Endothelial cell of umbilical vein (primary cell): ENCODE measurements at places on chromosomes 16 and 17. TPM values are rescaled to one million over a fixed set of nuclear protein-coding genes. Genes with fewer than 3 reads are reported as not detected.

DNA sequence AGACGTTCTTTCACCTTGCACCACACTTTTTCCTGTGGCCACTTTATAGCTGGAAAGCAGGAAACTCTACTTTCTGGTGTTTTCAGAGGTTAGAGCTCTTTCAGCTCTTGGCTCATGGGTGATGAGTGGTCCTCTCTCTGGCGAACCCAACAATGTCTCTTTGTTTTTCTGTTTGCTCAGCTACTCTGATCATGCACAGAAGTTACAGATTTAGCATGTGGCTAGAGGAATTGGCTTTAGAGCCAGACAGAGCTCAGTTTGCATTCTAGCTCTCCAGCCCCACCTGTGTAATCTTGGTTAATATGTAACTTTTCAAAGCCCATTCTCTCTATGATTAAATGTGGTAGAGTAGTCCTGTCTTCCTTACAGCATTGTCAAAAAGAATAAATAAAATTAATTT is 225.2 kb downstream of the HAPSTR1 start:
- H3K27me3 ChIP-seq: no peaks in the 10 kb centered on the region
- H3K27ac ChIP-seq: no peak overlapping the region
- no peaks in the 10 kb centered on the region for H3K36me3 ChIP-seq
- H3K4me1 ChIP-seq: no peaks in the 10 kb centered on the region
- DNase-seq: no peak

- no peak overlapping the region for H3K4me3 ChIP-seq
- H3K27me3 ChIP-seq: no peaks in the 10 kb centered on the region
- no peak for DNase-seq
- no peaks in the 10 kb centered on the region for H3K4me1 ChIP-seq
- H3K36me3 ChIP-seq: no peaks in the 10 kb centered on the region
- H3K27ac ChIP-seq: no peak overlapping the region
Measured at GRCh38 chr16:13178318-13178717, 276.9 kb downstream of the SHISA9 start.

DNA sequence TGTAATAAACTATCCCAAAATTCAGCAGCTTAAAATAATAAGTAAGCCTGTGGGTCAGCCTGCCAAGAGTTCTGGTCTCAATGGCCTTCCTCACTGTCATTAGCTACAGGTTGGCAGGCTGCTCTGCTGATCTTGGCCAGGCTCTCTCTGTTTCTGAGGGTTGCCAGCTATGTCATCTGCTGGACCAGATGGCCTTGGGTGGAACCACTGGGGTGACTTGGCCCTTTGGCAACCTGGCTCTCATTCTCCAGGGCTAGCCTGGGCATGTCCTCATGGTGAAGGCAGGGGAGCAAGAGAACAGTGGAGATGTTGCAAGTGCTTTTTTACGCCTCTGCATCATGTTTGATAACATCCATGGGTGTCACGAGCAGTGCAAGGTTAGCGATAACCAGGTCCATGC is 13.9 kb downstream of the ITGAM start:
- no peak overlapping the region for H3K27ac ChIP-seq
- H3K27me3 ChIP-seq: no peaks in the 10 kb centered on the region
- no peaks in the 10 kb centered on the region for H3K36me3 ChIP-seq
- no peaks in the 10 kb centered on the region for H3K4me1 ChIP-seq
- H3K4me3 ChIP-seq: no peak overlapping the region
- DNase-seq: no peak

GRCh38 chr17:78517421-78517820 is 59.8 kb downstream of the DNAH17 start:
- H3K36me3 ChIP-seq: no peaks in the 10 kb centered on the region
- H3K4me3 ChIP-seq: no peak overlapping the region
- no peak overlapping the region for H3K27ac ChIP-seq
- no peaks in the 10 kb centered on the region for H3K4me1 ChIP-seq
- H3K27me3 ChIP-seq: no peaks in the 10 kb centered on the region
- no peak for DNase-seq

Gene ENPP7
- total RNA-seq: not detected in 2 replicates
